Adrenal gland (tissue), 19 donors: ENCODE measurements at places on chromosomes 13 and 19. TPM values are rescaled to one million over a fixed set of nuclear protein-coding genes. Genes with fewer than 3 reads are reported as not detected.

The ZNF583 gene
- 2.7 TPM for polyA plus RNA-seq

GRCh38 chr13:71056581-71056980, 810.4 kb downstream of the DACH1 start:
- DNase-seq: no peak

- no peak for DNase-seq
These were observed 318.8 kb downstream of the SPRY2 start for GRCh38 chr13:80022146-80022545.

The CGB2 gene
- polyA plus RNA-seq: not detected

DNA sequence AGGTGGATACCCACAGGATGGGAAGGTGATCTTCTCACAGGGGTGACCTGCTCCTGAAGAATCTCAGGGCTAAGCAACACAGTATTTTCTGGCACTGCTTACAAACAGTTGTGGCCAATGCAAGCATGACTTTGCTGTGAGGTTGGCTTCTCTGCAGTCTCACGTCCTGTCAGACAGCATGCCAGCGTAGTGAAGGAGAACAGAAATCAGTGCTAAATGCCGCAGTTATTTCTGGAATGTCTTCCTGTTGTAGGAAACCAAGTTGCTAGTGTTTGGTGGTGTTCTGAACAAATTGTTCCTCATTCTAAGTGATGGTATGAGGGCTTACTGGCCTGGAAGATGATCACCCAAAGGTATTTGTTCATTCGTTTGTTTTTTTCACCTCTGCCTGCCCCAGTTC, 320.1 kb downstream of the MTUS2 start:
- no peak for DNase-seq

DNA sequence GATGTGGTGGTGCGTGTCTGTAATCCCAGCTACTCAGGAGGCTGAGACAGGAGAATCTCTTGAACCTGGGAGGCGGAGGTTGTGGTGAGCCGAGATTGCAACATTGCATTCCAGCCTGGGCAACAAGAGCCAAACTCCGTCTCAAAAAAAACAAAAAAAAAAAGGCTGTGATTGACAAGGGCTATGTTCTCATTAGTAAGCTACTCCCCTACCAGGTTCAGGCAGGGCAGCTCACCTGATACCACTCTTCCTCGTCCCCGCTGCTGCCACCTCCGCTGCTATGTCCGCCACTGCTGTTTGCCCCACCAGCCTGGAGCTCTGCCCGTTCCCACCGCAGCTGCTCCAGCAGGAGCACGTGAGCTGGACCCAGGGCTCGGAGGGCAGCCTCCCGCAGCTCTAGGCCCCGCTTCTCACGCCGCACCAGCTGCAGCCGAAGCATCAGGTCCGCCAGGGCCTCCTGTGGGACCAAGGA, 9.4 kb downstream of the USHBP1 start:
- DNase-seq: no peak

DNA sequence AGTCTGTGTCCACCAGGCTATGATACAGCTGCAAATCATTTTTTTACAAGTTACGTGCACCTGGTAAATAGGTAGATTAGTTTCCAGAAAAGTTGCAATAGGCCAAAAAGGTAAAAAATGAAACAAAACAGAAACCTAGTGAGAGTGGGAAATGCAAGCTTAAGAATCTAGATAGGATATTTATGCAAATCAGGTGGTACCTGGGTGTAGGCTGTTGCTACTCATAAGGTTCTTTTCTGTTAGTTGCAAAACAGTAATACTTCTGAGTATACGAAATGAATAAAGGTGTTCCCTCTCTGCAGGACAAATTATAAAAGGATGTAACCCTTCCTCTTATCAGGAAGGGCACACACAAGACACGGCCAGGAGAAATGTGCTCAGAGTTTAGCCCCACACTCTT, 97.9 kb downstream of the UGGT2 start:
- DNase-seq: no peak

DNA sequence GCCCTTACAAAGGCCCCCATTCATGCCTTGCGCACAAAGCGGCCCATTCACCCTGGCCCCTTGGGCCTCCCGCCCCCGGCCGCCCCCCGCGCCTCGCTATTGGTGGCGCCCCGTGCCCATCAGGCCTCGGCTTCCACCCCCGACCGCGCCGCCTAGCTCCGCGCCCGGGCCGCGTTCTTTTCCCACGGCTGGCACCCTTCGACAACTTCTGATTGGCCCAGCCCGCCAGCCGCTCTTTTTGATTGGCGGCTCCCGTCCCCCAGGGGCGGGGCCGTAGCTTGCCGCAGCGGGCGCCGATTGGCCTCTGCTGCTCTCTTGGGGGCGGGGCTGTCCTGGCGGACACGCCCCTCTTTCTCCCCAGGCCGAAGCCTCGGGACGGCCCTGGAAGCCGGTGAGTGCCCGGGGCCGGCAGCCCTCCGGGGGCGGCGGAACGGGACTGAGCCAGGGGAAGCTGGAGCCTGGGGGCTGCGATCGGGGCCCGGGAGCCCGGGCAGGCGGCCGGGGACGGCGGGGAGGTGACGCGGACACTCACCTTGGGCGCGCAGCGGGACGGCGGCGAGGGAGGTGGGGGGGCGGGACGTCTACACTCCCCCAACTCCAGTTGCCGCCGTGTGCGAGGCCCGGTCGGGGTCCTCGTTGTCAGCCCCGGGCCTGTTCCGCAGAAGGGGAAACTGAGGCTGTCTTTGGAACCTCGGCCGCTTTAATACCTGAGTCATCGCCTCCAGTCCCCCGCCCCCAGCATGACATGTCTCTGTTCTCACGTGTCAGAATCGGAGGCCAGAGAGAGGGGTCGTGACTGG, at the start of gene MYH14:
Gene MYH14, plus strand, starts transcription at position 342 of the 800 bp plus-strand sequence. CDS start 6,744 bp downstream, outside the sequence.
- DNase-seq: peak; percentile 51

The NPAS1 gene
- 3.1 TPM for polyA plus RNA-seq

GRCh38 chr13:44249431-44249836, 124.2 kb upstream of the SERP2 start:
- no peak for DNase-seq

The ZNF549 gene
- polyA plus RNA-seq: 2.8 TPM

GRCh38 chr19:51704626-51705025, 11.5 kb downstream of the SPACA6 start:
- no peak for DNase-seq

The PCDH20 gene
- 1.6 TPM for polyA plus RNA-seq

The RNF6 gene
- 15.9 TPM for polyA plus RNA-seq

- DNase-seq: no peak
These were observed 35.3 kb downstream of the SOX1 start for GRCh38 chr13:112102243-112102642.

- no peak for DNase-seq
These were observed 58.1 kb upstream of the MYCBP2 start for GRCh38 chr13:77384999-77385398.

The CD209 gene
- 9.8 TPM for polyA plus RNA-seq

- no peak for DNase-seq
These were observed 188.2 kb upstream of the ZNF536 start for GRCh38 chr19:30183807-30184490.

The MEIOSIN gene
- polyA plus RNA-seq: not detected

The RNF113B gene
- not detected for polyA plus RNA-seq

DNA sequence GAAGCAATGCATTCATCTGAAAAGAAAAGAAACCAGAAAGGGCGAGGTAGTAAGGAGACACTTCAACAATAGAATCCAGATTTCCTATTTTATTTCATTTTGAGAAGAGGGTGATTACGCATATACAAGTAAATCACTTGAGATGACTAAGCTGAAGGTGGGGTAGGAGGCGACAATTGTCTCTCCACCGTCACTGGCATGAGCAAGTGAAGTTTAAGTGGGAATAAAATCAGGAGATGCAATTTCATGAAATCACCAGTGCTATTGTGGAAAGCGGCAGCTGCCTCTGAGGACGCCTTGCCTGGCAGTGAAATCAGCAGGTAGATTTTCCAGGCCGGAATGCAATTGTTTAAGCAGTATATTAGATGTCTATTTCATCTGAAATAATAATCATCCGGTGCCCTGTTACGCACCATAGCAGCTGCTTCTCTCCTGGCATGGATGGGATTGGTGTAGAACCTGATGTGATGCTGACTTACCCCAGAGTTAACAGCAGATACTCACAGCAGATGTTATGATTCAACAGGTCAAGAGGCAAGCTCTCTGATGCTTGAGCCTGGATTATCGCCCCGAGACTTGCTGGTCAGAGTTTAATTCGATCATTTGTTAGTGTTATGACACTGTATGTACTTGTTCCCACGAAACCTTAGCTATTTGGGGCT, 64.3 kb downstream of the RASL11A start:
- DNase-seq: no peak

The ZNF383 gene
- 6.8 TPM for polyA plus RNA-seq

- DNase-seq: no peak
These were observed 454.8 kb downstream of the DACH1 start for GRCh38 chr13:71412231-71412630.

The FAM216B gene
- not detected for polyA plus RNA-seq

GRCh38 chr19:37990362-37990761, 83.4 kb downstream of the SIPA1L3 start:
- DNase-seq: no peak

The LRRC4B gene
- polyA plus RNA-seq: 4.9 TPM

The ZNF682 gene
- 36.0 TPM for polyA plus RNA-seq

- no peak for DNase-seq
These were observed 28.3 kb downstream of the OR10H4 start for GRCh38 chr19:15976836-15977689.

- no peak for DNase-seq
These were observed 165.2 kb downstream of the URI1 start for GRCh38 chr19:30107251-30107650.

DNA sequence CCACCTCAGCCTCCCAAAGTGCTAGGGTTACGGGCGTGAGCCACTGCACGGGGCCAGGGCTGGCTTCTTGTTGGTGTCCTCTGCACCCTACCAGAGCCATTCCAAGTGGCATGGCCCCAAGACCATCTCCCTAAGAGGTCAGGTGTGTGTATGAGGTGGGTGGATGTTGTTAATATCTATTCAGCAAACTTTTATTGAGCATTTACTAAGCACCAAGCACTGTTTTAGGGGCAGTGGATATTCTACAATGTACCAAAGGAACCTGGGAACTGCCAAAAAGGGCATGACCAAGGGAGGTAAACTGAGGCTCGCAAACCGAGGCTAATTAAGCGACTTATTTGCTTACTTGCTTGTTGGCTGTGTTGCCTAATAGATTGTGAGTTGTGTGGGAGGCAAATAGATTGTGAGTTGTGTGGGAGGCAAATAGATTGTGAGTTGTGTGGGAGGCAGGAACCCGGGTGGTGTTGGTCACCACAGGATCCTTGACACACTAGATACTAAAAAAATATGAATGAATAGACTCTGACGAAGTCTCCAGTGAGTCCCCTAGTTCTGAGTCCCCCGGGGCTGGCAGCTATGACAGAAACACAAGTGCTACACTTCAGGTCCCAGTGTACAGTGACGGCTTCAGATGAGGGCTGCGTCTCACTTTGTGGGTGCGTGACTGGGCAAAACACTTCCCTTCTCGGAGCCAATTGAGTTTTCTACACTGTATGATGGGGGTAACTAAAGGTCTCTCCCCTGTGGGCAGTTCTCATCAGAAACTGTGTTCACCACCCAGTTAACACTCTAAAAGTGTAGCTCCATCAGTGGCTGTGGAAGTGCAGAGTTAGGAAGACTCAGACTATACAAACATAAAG, 5.0 kb upstream of the BICRA start:
- no peak for DNase-seq

DNA sequence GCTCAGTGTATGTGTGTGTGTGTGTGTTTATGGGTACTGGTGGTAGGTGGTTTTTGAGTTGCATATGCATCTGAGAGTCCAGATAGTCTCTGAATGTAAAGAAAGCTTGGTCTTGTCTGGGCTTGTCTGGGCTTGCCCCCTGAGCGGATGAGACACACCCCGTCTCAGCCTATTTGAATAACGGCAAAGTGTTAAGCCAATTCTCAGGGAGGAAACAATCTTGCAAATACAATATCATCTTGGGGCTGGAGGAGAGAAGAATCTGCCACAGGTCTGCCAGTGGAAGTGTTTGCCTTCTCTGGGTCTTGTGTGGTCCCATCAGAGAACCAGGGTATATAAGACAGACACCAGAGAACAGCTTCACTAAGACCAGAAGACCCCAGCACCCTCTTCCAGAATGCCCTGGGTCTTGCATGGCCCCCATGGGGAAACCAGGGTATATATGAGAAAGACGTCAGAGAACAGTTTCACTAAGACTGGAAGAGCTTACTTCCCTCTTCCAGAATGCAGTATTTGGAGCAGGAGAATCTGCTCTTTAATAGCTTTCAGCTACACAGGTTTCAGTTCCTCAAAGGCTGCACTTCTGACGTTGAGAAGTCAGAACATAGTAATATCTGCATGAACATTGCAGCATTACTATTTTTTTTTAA, 13.3 kb downstream of the CD70 start:
- no peak for DNase-seq

The ZNF560 gene
- not detected for polyA plus RNA-seq

The CPB2 gene
- not detected for polyA plus RNA-seq

The CERS1 gene
- polyA plus RNA-seq: 2.8 TPM

DNA sequence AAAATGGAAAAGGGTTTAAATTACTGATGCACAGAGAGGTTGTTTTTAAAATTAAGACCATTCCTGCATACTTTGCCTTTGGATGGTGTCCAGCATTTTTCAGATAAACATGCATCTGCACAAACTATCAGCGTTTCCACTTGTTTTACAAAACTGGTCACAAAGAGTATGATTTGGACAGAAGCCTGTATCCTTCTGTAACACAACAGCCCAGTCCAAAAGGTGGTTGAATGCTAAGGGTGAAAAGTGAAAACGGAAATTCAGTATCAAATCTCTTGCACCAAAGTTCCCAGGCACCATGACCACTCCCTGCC, 21.7 kb upstream of the DOCK9 start:
- DNase-seq: no peak
